ENCODE measurements at places on chromosomes 2 and 18.

GRCh38 chr2:21443494-21444105, 319.8 kb downstream of the TDRD15 start:
- no peak for DNase-seq

DNA sequence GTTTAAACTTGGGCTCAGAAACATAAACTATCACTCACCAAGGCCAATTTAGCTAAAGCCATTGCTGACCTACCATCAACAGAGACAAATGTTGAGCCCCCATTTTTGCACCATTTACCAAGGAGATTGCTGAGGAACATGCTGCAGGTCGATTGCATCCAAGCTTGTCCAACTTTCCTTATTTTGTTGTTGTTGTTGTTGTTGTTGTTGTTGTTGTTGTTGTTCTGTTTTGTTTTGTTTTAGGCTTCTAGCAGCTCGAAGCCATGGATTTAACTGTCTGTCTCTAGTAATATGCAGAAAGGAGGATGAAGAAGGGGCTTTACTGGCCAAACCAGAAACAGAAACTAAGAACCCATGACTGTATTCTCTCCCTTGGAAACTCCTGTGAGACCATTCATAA, 571.5 kb downstream of the IRS1 start:
- no peak for DNase-seq

- peak; percentile 87 for DNase-seq
Observed at GRCh38 chr2:42809819-42810120, 17.4 kb upstream of the HAAO start.

DNA sequence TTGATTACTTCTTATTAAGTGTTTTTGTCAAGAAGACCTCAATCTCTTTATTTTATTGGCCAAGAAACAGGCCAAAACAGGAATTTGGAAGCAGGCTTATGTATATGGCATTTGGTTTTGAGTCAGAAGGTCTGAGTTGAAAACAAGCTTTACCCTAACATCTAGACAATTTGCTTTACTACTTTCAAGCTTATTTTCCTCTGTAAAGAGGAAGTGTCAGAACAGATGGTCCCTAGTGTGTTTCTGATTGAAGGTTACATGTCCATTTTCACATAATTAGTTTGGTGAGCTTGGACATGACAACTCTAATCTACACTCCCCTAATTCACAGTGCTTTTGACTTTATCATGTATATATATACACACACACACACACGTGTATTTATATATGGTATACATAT, 19.8 kb upstream of the MAP4K4 start:
- no peak for DNase-seq

DNA sequence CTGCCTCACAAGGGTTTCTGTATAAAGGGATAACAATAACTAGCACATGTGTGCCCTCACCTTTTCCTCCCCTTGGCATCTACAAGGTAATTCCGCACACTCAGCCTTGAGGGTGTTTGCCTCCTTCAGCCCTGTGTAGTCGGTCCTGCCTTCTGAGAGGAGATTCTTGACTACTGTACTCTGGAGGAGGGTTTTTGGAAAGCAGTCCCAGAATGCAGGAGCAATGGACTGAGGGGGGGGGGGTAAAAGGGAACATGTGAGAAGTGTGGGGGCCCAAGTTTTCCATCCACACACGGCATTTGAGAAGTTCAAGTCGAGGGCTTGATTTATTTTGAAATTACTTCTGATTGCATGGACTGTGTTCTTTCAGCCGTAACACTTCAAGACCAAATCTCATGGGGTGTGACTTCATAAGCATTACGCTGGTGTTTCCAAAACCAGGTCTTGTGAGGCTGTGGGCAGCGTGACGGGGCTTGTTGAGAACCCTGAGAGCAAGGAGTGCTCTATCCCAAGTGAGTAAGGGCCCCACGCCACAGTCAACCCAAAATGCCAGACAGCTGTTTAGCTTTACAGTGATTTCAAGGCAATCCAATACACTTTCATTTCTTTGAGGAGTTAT, 198.7 kb upstream of the MEIS1 start:
- DNase-seq: no peak

DNA sequence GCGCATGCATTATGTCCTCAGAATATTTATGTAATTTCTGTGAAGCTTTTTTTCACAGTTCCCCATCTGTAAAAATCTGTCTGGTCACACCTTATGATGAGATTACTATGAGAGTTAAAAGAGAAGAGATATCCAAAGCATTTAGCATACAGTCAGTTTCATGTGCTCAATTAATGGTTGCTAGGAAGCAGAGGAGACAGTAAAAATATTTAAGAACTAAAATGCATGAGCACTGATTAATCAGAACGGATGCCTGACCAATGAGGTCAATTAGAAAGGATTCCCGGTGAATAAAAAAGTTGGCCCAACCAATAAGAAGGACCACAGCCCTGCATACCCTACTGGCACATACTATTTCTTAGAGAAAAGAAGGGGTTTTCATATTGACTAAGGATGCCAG, 12.0 kb upstream of the CRIM1 start:
- DNase-seq: peak; percentile 26

- peak; percentile 26 for DNase-seq
Observed at GRCh38 chr2:215758691-215759090, 254.7 kb downstream of the MREG start.

DNA sequence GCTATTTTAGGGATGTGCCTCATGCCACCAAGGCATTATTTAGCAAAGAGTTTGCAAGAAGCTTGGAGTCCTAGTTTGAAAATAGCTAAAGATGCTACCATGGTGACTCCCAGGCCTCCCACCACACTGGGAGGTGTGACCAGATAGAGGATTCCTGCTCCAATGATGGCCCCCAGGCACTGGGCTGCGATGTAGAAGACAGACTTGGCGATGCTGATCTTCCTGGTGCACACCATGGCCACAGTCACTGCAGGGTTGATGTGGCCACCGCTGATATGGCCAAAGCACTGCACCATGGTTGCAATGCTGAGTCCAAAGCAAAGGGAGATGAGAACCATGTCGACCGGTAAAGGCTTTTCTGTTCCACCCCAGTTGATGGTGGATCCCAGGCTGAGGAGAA, 3.4 kb downstream of the AQP4 start:
- DNase-seq: no peak

DNA sequence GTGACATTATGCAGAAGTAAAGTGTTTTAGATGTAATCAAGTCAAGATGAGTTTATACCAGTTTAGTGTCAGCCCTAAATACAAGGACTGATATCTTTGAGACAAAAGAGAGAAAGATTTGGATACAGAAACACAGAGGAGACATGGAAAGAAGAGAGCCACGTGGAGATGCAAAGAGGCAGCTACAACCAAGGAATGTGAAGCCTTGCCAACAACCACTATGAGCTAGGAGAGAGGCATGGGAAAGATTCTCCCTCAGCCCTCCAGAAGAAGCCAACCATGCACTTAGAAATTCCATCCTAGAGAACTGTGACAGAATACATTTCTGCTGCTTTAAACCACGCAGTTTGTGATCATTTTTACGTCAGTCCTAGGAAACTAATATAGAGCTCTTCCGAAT, 217.2 kb downstream of the DOK6 start:
- no peak for DNase-seq

GRCh38 chr18:2395427-2396161, 175.7 kb downstream of the METTL4 start:
- no peak for DNase-seq

DNA sequence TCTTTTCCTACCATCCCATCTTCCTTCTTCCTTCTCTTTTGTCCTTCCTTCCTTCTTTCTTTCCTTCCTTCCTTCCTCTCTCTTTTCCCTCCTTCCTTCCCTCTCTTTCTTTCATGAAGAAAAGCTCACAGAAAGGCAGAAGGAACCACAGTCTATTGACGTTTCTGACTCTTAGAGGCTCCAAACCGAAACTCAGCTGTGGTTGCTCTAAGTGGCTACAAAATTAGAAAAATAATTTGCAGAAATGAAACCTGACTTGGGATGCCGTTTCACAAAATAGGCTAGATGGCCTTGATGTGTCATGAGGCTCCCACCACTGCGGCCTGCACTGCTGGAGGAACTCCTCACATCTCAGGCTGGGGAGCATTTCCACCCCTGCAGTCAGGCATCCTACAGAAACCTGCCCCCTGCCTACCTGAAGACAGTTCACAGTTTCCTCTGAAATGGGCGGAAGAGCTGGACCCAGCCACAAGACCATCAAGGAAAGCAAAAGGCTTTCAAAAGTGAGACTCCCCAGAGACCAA, 165.6 kb downstream of the SMAD7 start:
- no peak for DNase-seq

DNA sequence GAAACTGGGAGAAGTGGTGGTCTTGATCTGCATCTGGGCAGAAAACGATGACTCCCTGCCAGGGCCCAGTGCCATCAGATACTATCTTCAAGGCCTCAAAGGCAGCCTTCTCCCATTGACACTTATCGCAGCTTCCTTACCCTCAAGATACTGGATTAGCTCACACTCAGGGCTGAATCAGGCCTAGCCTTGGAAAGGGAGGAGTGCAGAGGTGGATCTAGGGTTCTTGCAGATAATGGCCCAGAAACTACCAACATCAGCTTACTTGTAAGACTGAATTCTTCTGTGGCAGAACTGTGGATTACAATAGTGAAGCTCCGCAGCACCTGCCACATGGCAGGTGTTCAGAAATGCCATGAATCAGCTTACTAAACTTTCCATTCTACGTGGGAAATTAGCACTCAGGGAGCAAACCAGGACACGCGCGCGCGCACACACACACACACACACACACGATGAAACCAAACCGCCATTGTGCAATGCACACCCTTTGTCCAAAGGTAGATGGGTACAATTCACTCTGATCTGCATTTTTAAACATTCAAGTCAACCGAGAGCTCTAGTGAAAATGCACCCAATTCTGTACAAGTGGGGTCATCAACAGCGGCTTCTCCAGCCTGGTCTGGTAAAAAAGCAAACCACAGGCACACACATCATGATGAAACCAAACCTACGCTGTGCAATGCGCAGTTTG, 26.3 kb upstream of the TMEM182 start:
- no peak for DNase-seq

DNA sequence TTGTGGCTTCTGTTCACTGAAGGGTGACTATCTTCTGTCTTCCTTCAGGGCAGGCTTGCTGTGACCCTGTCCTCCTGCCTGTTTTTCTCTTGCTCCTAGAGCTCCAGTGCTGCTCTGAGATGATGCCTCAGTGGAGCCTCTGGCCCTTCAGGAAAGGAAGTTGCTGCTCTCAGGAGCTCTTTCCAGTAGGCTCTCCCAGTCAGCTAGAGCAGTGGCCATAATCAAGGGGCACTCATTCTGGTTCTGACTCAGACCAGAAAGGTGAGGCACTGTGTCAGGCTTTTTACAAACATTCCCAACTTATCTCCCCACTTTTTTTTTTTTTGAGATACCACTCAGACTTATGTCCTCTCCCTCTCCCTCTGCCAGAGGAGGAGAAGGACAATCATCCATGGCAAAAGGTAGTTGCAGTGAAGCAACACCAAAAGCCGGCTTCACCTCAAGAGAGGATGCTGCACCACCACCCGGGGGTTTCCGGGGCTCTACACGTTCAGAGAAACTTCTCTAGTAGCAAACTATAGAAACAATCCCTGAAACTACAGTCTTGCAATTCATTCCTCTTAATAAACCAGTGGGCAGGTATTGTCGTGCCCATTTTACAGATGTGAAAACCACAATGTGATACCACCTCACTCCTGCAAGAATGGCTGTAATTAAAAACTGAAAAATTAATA, 115.4 kb downstream of the ACTR3 start:
- DNase-seq: no peak

Data from HCEC 1CT (cell line).